Stimulated activated CD8-positive, alpha-beta memory T cell treated with anti-CD3 and anti-CD28 coated beads, Interleukin-4, amount 100 ng/mL, for 24 hours (primary cell): ENCODE measurements at places on chromosomes 6 and 20.
A peak's percentile ranks its signal among the peaks of the same experiment; 100 is the strongest.

- DNase-seq, result no peak
These were observed 250.8 kb upstream of the PRDM1 start for GRCh38 chr6:105835373-105835772.

DNA sequence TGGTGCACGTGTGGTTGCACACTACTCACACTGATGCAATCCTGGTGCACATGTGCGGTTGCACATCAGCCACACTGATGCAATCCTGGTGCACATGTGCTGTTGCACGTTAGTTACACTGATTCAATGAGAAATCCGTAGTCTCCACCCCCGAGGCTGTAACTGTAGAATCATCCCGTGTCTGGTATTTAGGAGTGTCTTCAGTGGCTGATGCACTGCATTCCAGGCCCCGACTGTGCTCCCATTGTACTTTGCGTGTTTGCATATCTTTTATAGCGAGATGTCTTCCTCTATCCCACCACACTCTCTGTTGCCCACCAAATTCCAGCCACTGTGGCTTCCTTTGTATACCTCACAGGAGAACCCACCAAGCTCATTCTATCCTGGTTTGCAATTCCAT lies 87.8 kb upstream of the MTHFD1L start:
- DNase-seq, result no peak

DNA sequence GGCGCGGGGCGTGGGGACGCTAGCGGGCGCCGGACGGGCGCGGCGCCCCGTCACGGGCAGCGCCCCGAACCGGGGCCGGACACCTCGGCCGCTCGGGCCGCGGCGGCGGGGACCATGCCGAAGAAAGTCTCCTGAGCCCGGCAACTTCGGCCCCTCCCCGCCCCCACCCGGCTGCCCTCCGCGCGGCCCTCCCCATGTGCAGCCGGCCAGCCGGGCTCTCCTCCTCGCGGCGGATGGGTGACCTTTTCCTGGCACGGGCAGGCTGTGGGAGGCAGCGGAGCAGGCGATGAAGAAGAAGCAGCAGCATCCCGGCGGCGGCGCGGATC lies 278 bp downstream of the UST start:
- DNase-seq, result peak; percentile 12

DNA sequence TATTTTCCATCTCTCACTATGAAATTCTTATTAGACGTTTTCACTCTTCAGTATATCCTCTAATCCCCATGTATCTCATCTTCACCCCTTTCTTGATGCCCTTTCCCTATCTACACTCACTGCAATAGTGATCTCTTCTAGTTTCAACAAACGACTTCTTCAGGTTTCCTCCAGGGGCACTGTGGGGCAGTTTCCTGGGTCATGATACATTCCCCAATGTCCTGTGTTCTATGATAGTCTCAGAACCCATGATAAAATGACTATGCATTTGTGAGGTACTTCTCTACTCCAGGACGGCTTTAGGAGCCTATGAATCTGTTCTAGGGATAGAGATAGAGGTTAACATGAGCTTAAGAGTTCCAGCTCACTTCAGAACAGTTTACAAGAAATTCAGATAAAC lies 183.3 kb downstream of the FOXC1 start:
- DNase-seq, result no peak

DNA sequence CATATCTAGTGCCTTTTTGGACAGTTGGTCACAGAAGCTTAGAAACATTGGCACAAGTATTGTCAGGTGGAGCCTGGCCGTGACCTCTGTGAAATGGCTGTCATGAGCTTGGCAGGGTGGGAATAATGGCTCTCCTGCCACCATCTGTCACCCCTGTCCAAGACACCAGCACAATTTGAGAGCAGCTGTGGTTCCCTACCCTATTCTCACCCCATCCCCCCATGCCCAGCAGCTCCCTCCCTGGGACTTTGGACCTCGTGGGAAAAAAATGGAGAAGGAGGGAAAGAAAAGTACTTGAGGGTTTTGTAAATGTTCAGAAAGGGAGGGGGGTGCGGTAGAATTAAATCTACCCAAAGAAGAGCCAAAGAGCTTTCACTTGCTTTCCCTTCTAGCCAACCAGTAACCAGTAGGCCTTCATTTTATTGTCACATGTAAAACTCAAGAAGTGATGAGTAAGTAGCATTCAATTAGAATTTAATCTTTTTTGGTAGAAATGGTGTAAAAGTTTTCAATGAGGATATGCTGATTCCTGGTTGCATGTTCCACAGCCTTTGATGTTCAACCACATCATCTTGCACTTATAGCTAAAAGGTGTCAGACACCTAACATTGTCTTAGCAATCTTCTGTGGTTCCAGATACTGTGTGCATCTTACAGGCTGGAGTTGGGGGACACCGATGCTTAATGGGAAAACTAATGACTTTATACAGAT lies 263.5 kb upstream of the TAB2 start:
- DNase-seq, result no peak

- DNase-seq, result no peak
These were observed 6.4 kb downstream of the SYNJ2 start for GRCh38 chr6:157987788-157988699.

- DNase-seq, result no peak
These were observed 73.6 kb downstream of the RNF182 start for GRCh38 chr6:13998356-13998755.

DNA sequence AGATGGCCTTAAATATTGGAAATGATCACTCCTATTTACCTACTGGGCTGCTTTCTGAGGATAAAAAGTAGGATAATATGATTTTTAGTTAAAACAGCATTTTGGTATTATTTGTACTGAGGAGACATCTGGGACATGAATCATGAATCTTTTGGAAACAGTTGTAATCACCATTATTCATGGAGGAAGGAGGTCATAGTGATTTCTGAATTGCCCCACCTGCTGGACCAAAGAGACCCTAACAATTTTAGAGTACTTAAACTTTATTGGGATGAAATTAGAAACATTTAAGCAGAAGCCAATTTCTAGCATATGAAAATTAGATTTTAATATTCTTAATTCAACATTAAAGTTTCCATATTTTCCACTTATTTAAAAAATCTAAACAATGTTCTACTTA lies 108.4 kb upstream of the SIM1 start:
- no peak for DNase-seq

DNA sequence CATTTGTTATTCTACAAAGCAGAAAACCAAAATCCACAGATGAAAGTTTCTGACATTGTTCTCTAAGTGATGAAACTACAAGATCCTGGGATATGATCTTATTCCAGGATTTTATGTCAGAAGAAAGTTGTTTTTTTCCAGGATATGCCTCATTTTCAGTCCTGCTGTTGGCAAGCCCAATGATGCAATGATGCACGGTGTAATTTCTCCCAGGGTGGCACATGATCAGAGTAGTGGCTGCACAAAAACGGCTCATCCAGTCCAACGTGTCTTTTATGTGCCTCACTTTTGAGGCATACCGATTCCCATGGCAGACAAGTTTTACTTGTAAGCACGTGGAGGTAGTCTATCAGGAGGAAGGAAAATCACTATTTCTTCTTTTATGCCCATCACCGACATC lies 302.3 kb upstream of the JAG1 start:
- no peak for DNase-seq

DNA sequence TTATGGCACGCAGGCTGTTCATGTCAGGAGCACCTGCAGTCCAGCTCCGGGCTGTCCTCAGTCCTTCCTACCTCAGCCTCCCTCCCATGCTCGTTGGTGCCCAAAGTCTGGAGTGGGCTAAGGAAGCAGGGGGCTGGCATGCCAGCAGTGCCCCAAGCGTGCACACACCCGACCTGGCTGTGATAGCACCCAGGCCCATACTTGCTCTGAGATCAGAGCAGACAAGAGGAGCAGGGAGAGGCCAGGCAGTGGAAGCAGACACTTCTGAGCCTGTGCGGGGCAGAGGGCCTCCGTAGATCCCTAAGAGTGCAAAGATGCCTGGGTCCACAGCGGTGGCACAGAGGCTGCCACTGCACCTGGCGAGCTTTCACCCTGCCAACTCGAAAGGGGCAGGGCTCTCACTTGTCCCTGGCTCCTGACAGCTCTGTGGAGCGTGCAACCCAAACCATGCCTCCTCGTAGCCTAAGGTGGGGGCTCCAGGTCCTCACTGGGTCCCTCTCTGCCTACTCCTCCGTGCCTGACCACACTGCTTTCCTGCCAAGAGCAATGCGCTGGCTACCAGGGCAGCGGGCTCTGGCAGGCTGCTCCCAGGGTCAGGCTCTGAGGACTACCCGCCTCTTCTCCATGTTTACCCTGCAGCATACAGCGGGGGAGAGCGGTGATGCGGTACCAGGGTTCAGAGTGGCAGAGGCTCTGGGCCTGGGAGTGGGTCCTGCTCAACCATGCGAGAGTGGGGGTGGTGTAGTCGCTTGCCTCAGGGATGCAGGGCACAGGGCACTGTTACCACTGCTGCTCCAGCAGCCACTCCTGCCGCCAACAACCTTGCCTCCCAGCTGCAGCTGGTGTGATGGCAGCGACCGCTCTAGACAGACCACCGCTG lies 59.5 kb downstream of the MANEA start:
- no peak for DNase-seq

GRCh38 chr6:100880149-100880852 lies 828 bp downstream of the ASCC3 start:
- no peak for DNase-seq
